ENCODE measurements at places on chromosomes 4 and X.

GRCh38 chr4:48247878-48248558 lies 21.6 kb downstream of the TEC start:
- DNase-seq: no peak

- no peak for DNase-seq
Observed at GRCh38 chr4:181838253-181838652, 404.9 kb upstream of the TENM3 start.

DNA sequence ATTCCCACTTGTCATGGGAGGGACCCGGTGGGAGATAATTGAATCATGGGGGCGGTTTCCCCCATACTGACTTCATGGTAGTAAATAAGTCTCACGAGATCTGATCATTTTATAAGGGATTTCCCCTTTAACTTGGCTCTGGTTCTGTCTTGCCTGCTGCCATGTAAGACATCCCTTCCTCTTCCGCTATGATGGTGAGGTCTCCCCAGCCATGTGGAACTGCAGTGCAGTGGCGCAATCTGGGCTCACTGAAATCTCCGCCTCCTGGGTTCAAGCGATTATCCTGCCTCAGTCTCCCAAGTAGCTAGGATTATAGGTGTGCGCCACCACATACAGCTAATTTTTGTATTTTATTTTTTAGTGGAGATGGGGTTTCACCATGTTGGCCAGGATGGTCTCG lies 2.9 kb downstream of the HPGDS start:
- peak; percentile 53 for DNase-seq

GRCh38 chr4:139367421-139368090 lies 65.3 kb upstream of the NDUFC1 start:
- no peak for DNase-seq

DNA sequence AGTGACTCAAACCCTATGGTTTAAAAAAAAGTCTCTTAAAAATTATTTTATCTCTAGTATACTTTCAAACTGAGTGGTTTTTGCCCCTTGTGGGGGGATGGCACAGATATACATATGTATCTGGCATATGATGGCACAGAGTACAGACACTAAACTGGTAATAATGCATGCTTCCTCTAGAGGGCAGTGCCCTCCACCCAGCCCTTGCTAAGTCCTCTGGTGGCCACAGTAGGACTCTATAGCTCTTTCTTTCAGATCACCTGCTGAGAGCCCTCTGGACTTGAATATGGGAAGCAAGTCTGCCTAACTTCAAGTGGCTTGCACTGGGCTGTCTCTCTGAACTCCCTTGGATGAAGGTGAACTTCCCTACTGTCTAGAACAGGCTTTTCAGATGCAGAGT lies 66.3 kb downstream of the TSPAN7 start:
- DNase-seq: peak; percentile 50

- peak; percentile 15 for DNase-seq
Observed at GRCh38 chrX:15947648-15948317, 93.2 kb upstream of the AP1S2 start.

DNA sequence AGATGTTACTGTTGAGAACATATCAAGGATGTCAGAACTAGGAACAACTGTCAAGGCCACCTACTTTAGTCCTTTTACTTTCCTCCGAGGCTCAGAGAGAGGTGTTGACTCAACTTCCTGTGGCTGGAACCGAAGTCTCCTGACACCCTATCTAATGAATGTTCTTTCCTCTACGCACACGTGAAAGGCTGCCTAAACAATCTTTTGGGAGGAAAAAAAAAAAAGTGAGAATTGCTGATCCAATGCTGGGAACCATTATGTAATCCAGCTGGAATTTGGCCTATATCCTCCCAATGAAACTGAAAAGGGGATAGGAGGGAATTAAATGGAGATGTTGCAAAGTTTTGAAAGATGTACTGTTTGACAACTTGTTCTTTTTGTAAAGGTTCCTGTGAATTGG lies 8.3 kb upstream of the MAP7D3 start:
- peak; percentile 12 for DNase-seq

- no peak for DNase-seq
Observed at GRCh38 chrX:118189628-118190027, 73.0 kb upstream of the KLHL13 start.

DNA sequence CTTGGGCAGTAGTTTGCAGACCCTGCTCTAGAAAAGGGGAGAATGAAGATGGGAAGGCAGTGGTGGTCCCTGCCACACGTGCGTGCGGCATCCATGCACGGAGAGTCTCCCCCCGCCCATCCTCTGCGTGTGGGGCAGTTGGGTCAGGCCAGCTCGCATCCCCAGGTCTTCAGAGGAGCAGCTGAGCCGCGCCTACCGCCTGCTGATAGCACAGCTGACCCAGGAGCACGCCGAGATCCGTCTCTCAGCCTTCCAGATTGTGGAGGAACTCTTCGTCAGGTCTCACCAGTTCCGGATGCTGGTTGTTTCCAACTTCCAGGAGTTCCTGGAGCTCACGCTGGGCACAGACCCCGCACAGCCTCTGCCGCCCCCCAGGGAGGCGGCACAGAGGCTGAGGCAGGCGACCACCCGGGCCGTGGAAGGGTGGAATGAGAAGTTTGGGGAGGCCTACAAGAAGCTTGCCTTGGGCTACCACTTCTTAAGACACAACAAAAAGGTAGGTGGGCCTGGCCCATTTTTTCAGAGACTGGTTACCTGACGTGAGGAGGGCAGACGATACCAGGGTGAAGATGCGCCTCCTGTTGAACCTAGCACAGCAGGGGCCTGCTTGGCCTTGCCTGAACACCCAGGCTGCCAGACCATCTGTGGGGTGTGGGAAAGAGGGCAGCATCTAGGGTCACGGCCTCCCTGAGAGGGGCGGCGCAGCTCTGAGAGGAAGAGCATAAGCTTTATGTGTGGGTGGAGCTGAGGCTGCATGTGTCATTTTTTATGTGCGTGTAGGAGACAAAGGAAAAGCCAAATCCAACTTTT lies 2.6 kb downstream of the UVSSA start:
- no peak for DNase-seq

- DNase-seq: peak; percentile 0
Observed at GRCh38 chrX:125131164-125131563, 188.5 kb upstream of the TEX13C start.

DNA sequence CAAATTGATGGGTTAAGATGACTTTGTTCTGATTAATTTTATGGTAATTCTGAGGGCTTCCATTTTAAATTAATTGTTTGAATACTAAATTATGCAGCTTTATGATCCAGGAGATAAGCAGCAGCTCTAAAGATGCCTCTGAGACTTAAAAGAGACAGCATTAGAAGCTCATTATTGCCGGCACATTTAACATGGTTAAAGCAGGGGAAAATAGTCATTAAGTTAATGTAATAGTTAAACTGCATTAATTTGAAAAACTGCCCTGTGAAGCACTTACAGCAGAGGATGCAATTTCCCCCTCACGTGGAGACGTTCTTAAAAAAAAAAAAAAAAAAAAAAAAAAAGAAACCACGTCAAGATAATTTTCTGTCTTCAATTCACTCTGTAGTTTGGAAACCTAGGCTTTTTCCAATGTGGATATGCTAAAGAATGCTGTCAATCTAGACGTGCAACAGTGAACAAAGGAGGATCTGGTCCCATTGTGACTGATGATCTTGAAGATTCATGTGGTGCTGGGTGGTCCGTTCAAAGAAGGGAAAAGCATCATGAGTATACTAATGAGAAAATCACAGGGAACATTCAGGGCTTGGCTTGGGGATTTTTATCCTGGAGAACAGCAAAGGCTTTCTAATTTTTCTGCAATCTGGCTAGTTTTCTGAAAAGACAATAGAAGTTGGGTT lies 440.6 kb upstream of the HS3ST1 start:
- no peak for DNase-seq

DNA sequence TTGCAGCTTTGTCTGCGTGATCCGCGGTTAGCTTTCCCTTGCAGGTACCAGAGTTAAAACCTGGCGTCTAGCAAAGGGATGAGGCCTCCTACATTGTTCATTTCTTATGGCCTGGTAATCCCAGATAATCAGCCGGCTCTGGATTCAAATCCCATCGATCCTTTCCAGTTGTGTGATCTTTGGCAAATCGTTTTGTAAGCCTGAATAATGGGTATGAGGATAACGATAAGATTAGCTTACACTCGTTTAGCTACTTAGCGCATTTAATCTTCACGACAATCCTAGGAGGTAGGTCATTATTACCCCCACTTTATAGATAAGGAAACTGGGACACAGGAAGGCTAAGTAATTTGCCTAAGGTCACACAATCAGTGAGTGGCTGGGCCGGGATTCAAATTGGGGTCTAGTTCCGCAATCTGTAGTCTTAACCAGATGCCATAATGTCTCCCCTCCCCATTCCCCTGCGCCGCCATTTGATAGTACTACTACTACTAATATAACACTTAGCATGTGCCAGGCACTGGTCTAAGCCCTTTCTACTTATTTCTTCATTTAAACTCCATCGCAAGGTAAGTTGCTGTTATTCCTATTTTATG lies 1.7 kb upstream of the UBA1 start:
- no peak for DNase-seq

- DNase-seq: no peak
Observed at GRCh38 chrX:38612281-38612680, 50.9 kb downstream of the TSPAN7 start.

GRCh38 chr4:180828455-180829018 lies 1414.7 kb upstream of the TENM3 start:
- DNase-seq: peak; percentile 50

GRCh38 chr4:75639124-75639695 lies 8.9 kb upstream of the CDKL2 start:
- peak; percentile 70 for DNase-seq

GRCh38 chr4:149793459-149793858 lies 22.2 kb downstream of the IQCM start:
- no peak for DNase-seq

- peak; percentile 5 for DNase-seq
Observed at GRCh38 chr4:168685136-168685809, 188.4 kb downstream of the PALLD start.

- DNase-seq: no peak
Observed at GRCh38 chr4:152605641-152606335, 69.9 kb upstream of the FBXW7 start.

DNA sequence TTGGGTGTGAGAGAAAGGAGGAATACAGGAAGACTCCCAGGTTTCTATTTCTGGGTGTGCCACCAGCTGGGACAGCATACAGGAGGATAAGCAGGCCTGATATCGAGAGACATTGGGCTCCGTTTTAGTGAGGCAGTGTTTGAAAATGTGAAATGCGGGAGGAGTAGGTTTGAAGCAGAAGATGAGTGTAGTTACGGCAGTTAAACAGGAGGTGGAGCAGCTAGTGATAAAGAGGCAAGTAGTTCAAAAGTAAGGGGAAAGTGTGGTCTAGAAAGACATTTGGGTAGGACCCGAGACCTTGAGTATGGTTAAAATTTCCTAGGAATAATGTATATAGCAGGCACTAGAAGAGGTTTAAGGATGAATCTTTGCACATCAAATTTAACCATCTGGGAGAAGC lies 42.4 kb downstream of the DCUN1D4 start:
- no peak for DNase-seq

GRCh38 chrX:10041383-10041782 lies 74.2 kb downstream of the CLDN34 start:
- no peak for DNase-seq

DNA sequence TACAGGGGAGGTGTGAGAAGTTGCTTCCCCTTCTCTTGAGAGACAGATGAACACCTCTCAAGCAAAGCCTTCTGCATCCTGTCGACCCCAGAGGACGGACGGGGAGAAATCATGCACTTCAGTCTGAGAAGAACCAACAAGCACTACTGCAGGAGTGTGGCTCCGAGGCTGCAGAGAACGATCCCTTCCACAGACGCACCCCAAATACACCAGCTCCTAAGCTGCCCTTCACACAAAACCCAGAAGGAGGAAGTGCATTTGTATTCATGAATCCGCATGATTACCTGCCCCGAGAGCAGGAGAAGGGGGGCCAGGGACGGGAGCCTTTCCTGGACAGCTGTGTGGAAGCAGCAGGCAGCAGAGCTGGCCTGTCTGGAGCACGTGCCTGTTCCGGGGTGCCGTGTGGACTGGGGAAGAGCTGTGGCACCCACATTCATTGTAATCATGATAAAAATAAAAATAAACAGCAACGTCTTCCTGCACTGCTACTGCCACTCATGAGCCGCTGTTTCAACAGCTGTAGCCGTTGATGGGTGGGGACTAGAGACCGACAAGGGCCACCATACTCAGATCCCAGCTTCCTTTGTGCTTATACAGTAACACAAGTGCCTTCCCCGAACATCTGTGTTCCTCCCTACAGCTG lies 42.9 kb downstream of the ACSL1 start:
- no peak for DNase-seq

DNA sequence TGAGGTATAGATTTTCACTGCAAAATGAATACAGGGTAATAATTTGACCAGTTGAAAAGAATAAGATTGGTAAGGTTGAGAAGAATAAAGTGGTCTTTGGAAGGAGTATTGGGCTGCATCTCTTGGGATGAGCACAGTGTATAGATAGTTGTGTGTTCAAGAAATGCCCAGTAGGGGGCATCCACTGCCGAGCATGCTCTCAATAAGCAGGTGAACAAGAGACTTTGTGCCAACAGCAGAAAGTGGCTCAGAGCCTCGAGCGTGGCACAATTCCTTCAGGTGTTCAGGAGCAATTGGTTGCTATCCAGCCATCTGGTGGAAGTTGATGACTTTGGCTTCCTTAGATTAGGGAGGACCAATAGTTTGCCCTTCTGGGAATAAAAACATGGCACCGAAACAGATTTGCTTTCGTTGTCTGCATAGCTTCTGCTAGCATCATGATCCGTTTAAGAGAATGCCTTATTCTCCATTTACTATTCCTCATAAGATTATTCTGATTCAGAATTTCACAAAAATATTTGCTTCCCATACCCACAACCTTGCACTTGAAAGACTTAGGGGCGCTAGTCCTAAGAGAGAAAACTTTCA lies 258.1 kb upstream of the NEIL3 start:
- DNase-seq: peak; percentile 55

GRCh38 chr4:138392751-138393308 lies 150.7 kb upstream of the SLC7A11 start:
- peak; percentile 92 for DNase-seq

DNA sequence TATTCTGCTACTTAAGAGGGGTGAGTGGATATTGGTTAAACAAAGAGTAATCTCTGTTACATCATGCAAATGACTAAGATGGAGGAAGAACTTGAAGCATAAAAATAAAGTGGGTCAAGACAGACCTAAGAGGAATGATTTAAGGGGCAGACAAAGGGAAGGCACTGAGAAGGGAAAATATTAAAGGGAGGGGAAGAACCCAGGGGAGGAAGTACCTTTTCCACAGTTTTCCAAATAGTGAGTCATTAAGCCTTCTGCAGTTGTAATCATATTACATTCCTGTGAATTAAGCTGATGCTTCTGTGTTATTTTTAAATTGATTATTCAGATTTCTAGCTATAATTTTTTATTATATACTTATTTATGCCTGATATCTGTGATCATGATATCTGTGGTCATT lies 253.3 kb downstream of the CENPC start:
- no peak for DNase-seq

- DNase-seq: no peak
Observed at GRCh38 chr4:31390849-31391248, 670.7 kb downstream of the PCDH7 start.

DNA sequence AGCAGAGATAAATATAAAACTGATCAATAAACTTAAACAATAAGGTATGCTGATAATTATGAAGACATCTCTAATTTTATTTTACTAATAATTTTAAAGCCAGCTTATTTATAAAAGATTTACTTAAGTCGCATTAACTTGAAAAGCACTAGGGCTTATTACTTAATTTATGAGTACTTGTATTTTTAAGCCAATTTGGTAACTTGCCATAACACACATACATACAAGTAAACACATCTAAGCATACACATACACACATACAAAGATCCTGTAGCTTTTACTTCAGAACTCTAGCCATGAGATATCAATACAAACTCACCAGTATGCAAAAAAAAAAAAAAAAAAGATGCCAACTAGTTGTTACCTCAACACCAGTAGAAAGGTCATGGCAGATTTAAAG lies 10.0 kb upstream of the GPR78 start:
- no peak for DNase-seq

GRCh38 chrX:34270434-34270833 lies 138.3 kb upstream of the FAM47A start:
- no peak for DNase-seq

Measured in suppressor macrophage treated with lipopolysaccharide for 4 hours (primary cell).